ENCODE measurements at places on chromosomes 4 and X. TPM values are rescaled to one million over a fixed set of nuclear protein-coding genes. Genes with fewer than 3 reads are reported as not detected.

MAGT1 gene
- polyA plus RNA-seq, result 52.7 TPM

NUP54 gene
- 37.8 TPM for polyA plus RNA-seq

IL1RAPL1 gene
- polyA plus RNA-seq, result not detected

GLRA2 gene
- not detected for polyA plus RNA-seq

FREM3 gene
- not detected for polyA plus RNA-seq

PDCL2 gene
- not detected for polyA plus RNA-seq

ZNF157 gene
- polyA plus RNA-seq, result 0.22 TPM

UBL4A gene
- polyA plus RNA-seq, result 66.8 TPM

NXF2 gene
- polyA plus RNA-seq, result not detected

ADD1 gene
- 159 TPM for polyA plus RNA-seq

MAGEB5 gene
- not detected for polyA plus RNA-seq

TGIF2LX gene
- not detected for polyA plus RNA-seq

ENOPH1 gene
- 40.2 TPM for polyA plus RNA-seq

RS1 gene
- polyA plus RNA-seq, result not detected

GAGE1 gene
- polyA plus RNA-seq, result not detected

GRIA2 gene
- polyA plus RNA-seq, result not detected

WNK3 gene
- 0.79 TPM for polyA plus RNA-seq

GCNA gene
- 0.40 TPM for polyA plus RNA-seq

GBA3 gene
- polyA plus RNA-seq, result not detected

DNAAF6 gene
- not detected for polyA plus RNA-seq

GABRB1 gene
- polyA plus RNA-seq, result not detected

LGI2 gene
- not detected for polyA plus RNA-seq

MAGEA11 gene
- polyA plus RNA-seq, result not detected

CXCL1 gene
- not detected for polyA plus RNA-seq

SEPSECS gene
- polyA plus RNA-seq, result 1.3 TPM

SSX2B gene
- not detected for polyA plus RNA-seq

TBX22 gene
- polyA plus RNA-seq, result not detected

SSX4B gene
- polyA plus RNA-seq, result not detected

FAM156B gene
- polyA plus RNA-seq, result 2.8 TPM

PJA1 gene
- 37.3 TPM for polyA plus RNA-seq

SERPINA7 gene
- polyA plus RNA-seq, result not detected

CAPN6 gene
- not detected for polyA plus RNA-seq

TKTL2 gene
- not detected for polyA plus RNA-seq

TMPRSS11D gene
- polyA plus RNA-seq, result not detected

TLR10 gene
- polyA plus RNA-seq, result 1.1 TPM

LIMCH1 gene
- polyA plus RNA-seq, result not detected

NRK gene
- not detected for polyA plus RNA-seq
